Kidney glomerular epithelial cell (primary cell): ENCODE measurements at places on chromosomes 13 and 19.
A peak's percentile ranks its signal among the peaks of the same experiment; 100 is the strongest.

DNA sequence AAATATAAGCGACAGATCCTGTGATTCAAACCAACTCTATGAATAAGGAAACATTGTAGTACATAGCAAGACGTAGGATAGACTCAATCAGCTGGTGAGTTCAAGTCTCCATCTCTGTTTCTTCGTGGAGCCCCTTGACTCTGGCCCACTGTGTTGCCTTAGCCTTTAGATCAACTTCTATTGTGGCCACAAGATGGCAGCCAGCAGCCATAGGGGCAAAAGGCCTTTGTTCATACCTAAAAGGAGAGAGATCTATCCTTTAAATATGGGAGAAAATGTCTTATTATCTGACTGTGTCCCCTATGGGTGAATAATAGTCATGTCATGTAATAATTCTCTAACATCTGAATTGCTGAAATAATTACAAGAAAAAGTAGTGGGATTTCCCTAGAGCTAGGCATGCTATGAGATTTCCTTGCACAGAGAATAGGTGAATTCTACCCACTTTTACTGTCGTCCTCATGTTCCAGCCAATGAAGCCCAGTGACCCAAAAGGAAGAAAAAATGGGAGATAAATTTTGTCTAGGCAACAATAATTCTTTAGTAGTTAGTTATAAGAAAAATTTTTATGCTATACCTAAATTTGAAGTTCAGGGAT lies 129.4 kb downstream of the PCDH20 start:
- DNase-seq, result peak; percentile 38

- DNase-seq, result no peak
These were observed 4.6 kb downstream of the SPRY2 start for GRCh38 chr13:80336370-80336769.

GRCh38 chr19:7618771-7619510 lies 10.4 kb downstream of the XAB2 start:
- DNase-seq, result no peak

DNA sequence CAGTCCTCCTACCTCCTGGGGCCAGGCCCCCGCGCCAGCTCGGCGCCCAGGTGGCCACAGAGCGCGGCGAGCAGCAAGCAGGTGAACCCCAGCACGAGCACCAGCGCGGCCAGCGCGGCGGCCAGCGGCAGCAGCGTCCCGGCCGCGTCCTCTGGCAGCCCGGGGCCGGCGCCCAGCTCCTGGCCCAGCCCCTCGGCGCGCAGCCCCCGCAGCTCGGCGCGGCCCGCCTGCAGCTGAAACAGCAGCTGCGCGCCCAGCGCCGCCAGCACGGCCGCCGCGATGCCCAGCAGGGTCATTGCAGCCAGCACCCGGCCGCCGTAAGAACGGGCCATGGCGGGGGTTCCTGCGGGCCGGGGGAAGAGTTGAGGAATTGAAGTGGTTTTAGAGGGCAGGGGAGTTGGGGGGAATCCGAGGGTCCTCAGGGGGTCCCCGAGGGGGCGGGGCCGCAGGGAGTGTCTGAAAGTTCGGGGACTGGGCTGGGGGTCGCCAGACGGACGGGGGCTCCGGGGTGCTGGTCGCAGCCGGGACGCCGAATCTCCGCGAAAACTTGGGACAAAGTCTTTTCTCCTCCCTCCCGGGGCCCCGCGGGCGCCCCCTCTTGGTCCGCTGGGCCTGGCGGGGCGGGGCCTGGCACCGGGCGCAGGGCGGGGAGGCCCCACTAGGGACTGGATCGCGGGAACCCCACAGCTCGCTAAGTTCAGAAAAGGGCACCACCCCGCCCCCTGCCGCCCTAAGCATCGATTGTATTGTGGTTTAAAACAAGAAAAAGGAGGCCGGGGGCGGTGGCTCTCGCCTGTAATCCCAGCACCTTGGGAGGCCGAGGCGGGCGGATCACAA lies at the start of gene TMEM221:
TMEM221 (minus strand) TSS at position 538 of the 837 bp plus-strand sequence; CDS start at position 332, 206 bp downstream.
- no peak for DNase-seq
